NCI-H1092 (cell line): ENCODE measurements at places on chromosomes 2 and 18.

DNA sequence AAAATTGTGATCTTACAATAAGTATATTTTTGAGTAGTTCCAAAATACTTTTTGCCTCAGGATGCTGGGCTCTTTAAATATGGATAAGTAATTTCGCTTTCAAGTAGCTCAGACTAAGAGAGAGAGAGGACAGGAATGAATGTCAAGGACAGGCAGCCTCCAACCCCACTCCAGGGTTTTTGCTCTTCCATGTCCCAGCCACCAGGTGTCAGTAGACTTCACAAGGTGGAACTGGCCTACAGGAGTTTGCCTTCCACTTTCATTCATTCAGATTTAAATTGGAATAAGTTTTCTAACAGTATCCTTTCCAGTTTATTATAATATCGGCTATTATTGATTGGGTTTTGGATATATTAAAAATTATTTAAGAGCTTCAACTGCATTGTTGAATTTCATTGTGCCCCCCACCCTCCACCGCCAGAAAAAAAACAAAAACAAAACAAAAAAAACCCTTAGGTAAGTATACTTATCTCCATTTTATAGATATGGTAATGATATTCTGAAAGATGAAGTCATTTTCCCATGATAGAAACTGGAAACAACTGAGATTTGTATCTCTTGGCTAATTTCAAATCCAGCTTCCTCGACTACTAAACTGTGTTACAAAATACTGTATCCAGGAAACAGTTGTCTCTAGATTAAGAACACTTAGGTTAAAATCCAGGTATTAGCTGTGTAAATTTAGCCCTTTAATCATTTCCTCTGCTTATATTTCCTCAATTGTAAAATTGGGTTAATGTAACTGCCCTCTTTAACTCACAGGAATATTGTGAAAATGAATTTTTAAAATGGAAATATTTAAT, 793.1 kb downstream of the ERBB4 start:
- peak; percentile 51 for DNase-seq

DNA sequence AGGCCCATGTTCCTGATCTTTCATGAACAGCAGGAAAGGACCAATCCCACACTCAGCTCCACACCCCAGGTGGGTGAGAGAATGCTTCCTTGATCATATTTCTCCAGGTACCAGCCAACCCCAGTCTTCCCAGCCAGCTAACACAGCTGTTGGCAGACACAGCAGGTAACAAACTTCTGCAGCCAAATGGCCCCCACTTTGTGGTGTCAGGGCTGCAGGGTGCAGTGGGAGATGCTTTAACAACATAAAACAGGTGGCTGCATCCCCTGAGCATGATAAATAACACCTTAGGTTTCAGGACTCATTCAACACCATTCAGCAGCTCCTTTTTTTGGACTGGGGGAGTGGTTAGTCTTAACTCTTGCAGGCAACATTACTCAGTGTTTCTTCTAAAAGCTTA, 76.7 kb upstream of the ACAA2 start:
- DNase-seq: no peak

GRCh38 chr2:23628926-23629771, 244.2 kb downstream of the KLHL29 start:
- DNase-seq: no peak

DNA sequence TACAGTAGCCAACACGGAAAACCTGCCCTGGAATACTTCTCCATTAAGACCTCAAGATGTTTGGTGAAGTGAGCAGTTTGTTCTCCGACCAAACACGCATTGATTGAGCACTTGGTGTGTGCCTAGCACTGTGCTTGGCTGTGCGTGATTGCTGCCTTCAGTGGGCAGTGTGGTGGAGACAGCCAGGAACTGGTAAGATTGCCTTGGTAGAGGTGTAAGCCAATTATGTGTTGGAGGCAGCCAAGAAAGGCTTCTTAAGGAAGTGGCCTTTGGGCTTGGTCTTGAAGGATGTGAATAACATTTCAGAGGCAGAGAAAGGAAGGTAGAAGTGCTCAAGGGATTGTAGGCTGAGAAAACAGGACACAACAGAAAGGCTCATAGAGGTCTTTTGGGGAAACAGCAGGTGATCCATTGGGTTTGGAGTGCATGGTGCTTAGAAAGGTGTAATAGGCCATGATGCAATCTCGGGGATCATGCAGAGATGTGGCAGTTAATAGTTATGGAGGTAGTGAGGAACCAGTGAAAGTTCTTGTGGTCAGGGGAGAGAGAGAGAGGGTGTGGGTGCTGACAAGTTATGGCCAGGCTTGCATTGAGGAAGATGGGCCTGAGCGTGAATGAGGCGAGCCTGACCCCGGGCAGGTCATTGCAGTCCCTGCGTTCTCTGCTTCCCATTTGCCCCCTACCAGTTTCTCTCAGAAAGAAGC, 6.3 kb downstream of the B3GNT2 start:
- DNase-seq: no peak

DNA sequence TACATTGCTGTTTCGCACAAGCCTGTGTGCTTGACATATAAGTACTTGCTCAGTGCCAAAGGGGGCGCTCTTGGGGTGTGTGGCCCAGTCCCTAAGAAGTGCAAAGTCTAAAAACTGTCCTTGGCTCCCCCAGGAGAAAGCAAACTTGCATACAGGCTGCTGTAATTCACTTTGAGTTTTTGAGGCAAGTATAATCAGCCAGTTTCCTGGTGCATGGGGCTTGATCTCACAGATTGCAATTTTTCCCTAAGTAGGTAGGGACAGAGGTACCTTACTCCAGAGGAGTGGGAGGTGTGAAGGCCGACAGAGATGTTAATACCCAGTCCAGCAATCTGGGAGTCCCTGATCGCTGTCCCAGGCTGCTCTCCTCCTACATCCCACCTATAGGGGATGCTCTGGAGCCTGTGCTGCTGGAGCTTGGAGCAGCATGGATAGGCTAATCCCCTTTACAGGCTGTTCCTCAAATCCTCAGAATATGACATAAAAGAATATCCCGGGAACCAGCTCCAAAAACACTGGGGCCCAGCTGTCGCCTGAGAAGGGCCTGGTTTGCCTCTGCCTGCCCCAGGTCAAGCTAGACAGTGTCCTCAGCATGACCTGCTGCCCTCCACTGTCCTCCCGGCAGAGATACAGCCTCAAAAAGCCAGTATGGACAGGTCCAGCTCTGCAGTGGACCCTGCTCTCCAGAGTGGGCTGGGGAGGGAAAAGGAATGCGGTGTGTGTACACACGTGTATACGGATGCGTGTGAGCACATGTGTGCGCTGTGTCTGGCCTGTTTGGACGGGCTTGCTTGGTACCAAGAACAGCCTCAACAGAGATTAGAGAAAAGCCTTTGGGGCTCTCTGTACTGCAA, 136.5 kb upstream of the HAAO start:
- DNase-seq: no peak

- DNase-seq: no peak
Measured at GRCh38 chr2:166560022-166560421, 66.0 kb upstream of the SCN7A start.

GRCh38 chr2:197113275-197113711, 186.8 kb upstream of the PGAP1 start:
- DNase-seq: no peak

- DNase-seq: no peak
Measured at GRCh38 chr2:152413228-152414030, 78.5 kb downstream of the FMNL2 start.

- DNase-seq: no peak
Measured at GRCh38 chr2:241947876-241948275, 78.3 kb downstream of the RTP5 start.

DNA sequence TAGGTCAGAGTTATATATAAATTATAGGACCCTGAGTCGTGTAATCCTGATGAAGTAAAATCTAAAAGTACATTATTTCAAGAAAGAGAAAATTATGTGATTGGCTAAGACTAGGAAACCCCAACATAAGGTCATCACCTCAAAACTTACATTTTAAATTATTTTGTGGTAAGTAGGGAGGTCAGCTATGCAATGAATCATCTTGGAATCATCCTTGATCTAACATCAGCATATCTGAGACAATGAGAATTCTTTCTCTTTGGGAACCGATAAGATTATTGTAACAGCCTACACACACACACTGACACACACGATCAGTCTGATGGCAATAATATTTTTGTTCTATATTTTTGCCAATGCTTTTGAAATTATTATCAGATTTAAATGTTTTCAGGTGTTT, 904.8 kb upstream of the CHAC2 start:
- DNase-seq: no peak

GRCh38 chr2:218226903-218227302, 9.9 kb downstream of the ARPC2 start:
- DNase-seq: no peak

DNA sequence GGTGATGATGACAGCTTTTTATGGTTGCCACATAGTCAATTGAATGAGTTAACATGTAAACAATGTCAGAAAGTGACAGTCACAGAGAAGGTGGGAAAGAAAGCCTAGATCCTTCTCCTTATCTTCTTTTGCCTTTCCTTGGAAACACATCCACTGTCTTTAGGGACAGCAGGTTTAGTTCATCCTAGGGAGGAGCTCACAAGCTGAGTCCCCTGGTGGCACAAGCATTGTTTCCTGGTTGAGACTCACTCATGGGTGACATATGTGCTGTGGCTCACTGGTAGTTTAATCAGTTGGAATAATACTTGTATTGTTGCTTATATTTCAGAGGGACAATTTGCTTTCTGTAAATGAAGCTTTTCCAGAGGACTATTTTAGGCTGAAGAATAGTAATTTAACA, 598.5 kb downstream of the CNTNAP5 start:
- no peak for DNase-seq

GRCh38 chr2:18299423-18300212, 260.8 kb downstream of the RDH14 start:
- DNase-seq: no peak

DNA sequence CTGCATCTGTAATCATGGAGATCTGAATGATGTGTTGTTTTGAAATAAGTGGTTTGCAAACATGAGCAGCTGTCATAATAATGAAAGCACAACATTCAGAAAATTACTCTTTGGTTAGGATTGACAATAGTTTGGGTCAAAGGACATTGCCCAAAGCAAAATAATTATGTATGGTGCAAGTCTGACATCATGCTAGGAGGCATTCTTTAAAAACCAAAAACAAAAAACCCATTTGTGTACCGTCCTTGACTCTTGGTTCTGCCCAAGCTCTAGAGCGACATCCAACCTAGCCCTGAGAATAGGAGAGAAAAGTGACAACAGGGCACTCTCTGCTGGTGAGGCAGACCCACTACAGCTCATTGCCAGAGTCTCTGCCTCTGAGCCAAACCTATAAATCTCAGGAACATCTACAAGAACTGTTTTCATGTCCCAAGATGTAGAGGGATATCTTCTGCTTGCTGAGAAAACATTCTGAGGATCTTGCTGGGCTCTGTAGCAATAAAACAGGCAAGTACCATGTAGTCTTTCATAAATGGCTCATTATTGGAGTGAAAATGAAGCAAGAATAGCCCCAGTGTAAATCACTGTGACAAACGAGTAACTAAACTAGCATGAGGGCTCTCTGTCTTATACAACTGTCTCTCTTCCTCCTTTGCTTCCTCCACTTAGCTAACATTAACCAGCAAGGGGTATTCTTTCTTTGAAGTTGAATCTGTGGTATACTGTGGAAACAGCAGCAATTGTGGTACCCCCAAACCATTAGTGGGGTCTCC, 266.8 kb upstream of the CXCR4 start:
- DNase-seq: peak; percentile 30

DNA sequence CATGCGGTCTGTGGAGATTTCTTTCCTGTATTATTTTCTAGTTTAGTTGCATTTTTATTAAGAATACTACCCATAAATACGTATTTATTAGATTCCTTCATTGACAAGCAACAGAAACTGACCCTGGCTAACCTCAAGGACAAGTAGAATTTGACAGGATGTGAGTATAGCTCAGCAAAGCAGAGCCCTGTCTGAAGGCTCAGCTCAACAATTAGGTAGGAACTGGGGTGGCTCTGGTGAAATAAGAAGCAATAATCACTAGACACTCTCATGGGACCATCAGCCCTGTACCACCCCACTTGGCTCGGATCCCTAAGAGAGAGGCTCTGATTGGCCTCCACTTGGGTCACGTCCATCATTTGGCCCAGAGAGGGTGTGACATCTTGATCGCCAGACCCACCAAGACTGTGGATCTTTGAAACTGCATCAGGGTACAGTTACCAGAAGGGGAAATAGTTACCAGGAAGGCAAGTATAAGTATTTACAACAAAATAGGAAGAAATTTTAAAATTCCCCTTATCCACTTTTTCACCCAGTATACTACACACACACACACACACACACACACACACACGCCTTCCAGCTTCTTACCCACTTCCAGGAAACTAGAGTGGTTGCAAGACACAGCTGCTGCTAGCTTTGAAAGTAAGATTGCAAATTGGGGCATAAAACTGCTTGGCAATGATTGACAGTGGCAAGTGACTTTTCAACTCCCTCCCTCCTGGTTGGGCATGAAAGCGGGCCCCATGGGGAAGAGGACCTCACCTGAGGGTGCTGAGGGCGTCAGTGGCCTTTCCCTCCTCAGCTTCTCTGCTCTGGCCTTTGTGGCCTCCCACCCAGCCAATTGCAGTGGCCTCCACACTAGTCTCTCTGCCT, 41.8 kb downstream of the KCTD18 start:
- DNase-seq: no peak

DNA sequence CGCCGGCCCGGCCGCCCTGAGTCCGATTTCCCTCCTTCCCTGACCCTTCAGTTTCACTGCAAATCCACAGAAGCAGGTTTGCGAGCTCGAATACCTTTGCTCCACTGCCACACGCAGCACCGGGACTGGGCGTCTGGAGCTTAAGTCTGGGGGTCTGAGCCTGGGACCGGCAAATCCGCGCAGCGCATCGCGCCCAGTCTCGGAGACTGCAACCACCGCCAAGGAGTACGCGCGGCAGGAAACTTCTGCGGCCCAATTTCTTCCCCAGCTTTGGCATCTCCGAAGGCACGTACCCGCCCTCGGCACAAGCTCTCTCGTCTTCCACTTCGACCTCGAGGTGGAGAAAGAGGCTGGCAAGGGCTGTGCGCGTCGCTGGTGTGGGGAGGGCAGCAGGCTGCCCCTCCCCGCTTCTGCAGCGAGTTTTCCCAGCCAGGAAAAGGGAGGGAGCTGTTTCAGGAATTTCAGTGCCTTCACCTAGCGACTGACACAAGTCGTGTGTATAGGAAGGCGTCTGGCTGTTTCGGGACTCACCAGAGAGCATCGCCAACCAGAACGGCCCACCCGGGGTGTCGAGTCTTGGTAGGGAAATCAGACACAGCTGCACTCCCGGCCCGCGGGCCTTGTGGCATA, 4.6 kb downstream of the SIX2 start:
- no peak for DNase-seq

- DNase-seq: no peak
Measured at GRCh38 chr2:127023504-127023903, 83.5 kb downstream of the BIN1 start.

- no peak for DNase-seq
Measured at GRCh38 chr2:82875858-82876257, 1583.2 kb downstream of the SUCLG1 start.

DNA sequence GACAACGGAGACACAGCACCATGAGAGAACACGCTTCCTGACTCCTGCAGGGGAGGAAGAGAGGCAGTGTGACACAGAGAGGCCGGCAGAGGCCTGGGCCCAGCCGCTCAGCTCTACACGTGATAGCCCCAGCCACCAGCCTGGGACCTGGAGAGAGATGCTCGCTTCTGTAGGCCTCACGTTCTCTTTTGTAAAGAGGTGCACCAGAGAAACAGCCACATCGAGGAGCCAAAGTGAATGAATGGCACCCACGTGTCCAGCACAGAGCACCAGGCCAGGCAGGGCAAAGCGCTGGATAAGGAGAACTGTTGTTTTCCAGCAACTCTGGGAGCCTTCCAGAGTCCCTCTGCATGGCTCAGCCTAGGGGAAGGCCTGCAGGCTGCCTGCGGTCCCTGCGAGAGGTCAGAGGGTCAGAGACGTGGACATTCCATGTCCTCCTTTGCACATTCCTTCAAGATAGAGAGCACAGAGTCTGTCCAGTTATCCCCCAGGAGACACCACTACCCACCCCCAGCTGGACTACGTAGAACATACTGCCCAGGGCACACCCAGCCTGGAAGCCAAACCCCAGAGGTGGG, 14.2 kb downstream of the LIMS2 start:
- no peak for DNase-seq
